CD4-positive, CD25-positive, alpha-beta regulatory T cell (primary cell): ENCODE measurements at places on chromosomes 4 and X. TPM values are rescaled to one million over a fixed set of nuclear protein-coding genes. Genes with fewer than 3 reads are reported as not detected.

GRCh38 chrX:132481449-132481848 lies 7.4 kb downstream of the MBNL3 start:
- H3K27me3 ChIP-seq = no peaks in the 10 kb centered on the region
- peak overlapping the region; percentile 84 for H3K4me3 ChIP-seq
- no peaks in the 10 kb centered on the region for H3K36me3 ChIP-seq
- peaks cover 14% of the 10 kb centered on the region for H3K4me1 ChIP-seq
- H3K27ac ChIP-seq = peak overlapping the region; percentile 71

GRCh38 chr4:127889903-127890302 lies 9.2 kb downstream of the PLK4 start:
- H3K27me3 ChIP-seq = no peaks in the 10 kb centered on the region
- H3K4me1 ChIP-seq = no peaks in the 10 kb centered on the region
- no peak overlapping the region for H3K4me3 ChIP-seq
- no peak for DNase-seq
- H3K27ac ChIP-seq = no peak overlapping the region
- peaks cover 2% of the 10 kb centered on the region for H3K36me3 ChIP-seq

DNA sequence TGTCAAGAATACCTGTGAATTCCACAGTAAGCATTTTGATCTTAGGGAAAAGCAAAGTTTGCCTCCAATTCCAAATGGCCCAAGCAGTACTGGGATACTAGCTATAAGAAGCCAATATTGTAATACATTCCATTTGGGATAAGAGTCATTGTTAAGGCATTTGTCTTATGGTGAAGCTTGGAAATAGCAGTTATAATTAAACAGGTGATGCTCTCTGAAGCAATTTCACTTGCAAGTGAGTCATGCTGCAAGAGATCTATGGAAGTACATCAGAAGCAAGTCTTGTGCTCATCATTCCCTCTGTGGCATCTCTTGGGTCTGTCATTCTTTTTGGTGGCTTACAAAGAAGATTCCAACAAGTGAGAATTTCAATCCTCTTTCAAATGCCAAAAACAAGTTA lies 386.4 kb upstream of the RPS6KA3 start:
- no peak overlapping the region for H3K27ac ChIP-seq
- H3K4me3 ChIP-seq = no peak overlapping the region
- DNase-seq = no peak
- H3K36me3 ChIP-seq = no peaks in the 10 kb centered on the region
- H3K27me3 ChIP-seq = no peaks in the 10 kb centered on the region

GRCh38 chr4:150130933-150131332 lies 52.7 kb downstream of the DCLK2 start:
- H3K36me3 ChIP-seq = no peaks in the 10 kb centered on the region
- DNase-seq = no peak
- H3K4me3 ChIP-seq = no peak overlapping the region
- H3K27me3 ChIP-seq = peaks cover 4% of the 10 kb centered on the region
- no peak overlapping the region for H3K27ac ChIP-seq
- H3K4me1 ChIP-seq = no peaks in the 10 kb centered on the region

DNA sequence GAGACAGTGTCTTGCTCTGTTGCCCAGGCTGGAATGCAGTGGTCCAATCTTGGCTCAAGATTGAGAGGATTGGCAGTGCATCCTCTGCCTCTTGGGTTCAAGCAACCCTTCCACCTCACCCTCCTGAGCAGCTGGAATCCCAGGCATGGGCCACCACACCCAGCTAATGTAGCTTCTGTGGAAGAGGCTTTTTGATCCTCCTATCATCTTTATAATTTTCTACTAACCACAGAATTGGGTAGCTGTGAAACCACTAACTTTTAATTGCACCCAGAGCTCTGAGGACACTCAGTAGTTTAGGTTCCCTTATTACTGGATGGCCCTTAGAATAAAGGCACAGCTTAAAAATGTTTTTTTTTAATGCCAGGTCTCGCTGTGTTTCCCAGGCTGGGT lies 8.9 kb upstream of the AGA start:
- DNase-seq = no peak
- H3K4me3 ChIP-seq = no peak overlapping the region
- H3K27ac ChIP-seq = no peak overlapping the region
- H3K4me1 ChIP-seq = peaks cover 6% of the 10 kb centered on the region
- no peaks in the 10 kb centered on the region for H3K27me3 ChIP-seq
- H3K36me3 ChIP-seq = no peaks in the 10 kb centered on the region

DNA sequence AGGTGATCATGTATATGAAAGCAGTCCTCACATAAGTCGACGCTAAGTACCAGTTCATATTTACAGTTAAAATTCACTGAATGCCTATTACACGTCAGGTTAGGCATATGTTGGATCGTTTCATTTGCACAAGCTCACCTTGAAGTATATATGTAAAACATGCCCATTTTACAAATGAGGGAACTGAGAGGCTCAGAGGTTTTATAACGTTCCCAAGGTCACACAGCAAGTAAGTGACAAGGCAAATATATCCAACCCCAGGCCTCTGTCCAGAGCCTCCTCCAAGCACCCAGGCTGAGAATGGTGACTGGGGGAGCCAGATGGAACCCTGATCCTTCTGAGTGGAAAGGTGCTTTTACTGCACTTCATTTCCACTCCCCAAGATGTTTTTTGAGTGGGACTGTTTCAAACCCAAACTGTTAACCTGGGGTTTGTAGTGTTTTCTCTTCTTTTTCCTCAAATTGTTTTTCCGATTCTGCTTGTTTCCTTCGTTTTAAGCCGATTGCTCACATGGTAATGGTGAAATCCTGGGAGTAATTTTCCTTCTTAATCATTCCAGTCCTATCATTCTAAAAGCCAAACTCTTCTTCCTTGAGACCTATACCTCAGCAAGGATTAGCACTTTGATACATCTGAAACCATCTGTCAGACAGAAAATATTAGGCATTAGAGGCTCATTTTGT lies 791 bp downstream of the SMIM20 start:
- no peak for DNase-seq
- H3K27me3 ChIP-seq = no peaks in the 10 kb centered on the region
- peaks cover 4% of the 10 kb centered on the region for H3K36me3 ChIP-seq
- peak overlapping the region; percentile 83 for H3K4me3 ChIP-seq

DNA sequence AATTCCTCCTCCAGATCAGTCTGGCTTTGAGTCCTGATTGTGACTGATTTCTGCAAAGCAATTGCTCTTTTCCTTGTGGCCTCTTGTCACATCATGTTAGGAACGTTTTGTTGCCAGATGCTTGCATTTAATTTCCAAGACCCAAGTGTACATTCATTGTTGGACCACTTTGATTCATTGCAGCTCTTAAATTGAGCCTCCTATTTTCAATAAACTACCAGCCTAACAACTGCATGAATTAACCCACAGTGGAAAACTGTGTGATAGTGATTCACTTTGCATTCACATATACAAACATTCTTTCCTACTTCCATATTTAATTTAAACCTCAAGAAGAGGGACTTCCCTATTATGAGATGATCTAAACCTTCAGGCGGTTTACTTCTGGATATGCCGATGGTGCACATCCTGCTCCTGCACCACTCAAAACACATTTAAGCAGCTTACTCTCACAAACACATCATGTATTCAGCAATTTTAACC lies 118.4 kb downstream of the AFF1 start:
- peaks cover 25% of the 10 kb centered on the region for H3K36me3 ChIP-seq
- H3K27ac ChIP-seq = no peak overlapping the region

- H3K27ac ChIP-seq = no peak overlapping the region
- DNase-seq = no peak
- H3K4me3 ChIP-seq = no peak overlapping the region
- H3K27me3 ChIP-seq = no peaks in the 10 kb centered on the region
Measured at GRCh38 chrX:7091923-7092322, 55.6 kb upstream of the STS start.

DNA sequence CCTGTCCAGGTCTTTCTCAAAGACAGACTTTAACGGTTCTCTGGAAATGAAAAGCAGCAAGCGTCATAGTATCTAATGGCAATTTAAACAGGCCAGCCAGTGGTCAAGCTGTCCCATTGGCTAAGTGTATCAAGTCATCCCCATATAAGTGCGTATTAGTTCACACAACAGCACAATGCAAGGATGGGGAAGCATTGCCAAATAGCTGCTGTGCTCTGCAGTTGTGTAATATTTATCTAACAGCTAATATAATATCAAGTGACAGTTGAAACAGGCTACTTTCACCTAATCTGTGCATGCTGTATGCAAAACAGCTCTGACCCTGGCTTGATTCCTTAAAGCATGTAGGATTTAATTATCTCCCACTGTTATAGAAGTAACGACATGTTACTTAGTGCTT lies 134.8 kb upstream of the PPARGC1A start:
- no peaks in the 10 kb centered on the region for H3K36me3 ChIP-seq
- no peak overlapping the region for H3K27ac ChIP-seq
- DNase-seq = no peak

DNA sequence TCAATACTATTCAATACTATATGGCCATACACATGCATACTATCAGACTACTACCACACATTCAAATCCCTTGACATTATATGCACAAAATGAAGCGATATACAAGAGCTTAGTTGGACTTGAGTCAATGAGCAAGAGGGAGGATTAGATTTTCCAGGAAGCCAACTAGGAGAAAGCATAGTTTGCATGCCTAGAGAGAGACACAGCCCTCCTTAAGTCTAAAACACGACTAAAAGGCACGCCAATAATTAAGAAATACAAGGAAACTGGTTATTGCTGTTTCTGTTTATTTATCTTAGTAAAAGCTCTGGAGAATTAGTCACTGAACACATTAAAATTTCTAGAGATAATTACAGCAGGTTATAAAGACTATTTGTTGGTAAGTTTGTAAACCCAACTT lies 21.8 kb downstream of the MBNL3 start:
- H3K4me1 ChIP-seq = no peaks in the 10 kb centered on the region
- no peak overlapping the region for H3K27ac ChIP-seq
- no peaks in the 10 kb centered on the region for H3K36me3 ChIP-seq
- H3K27me3 ChIP-seq = no peaks in the 10 kb centered on the region

DNA sequence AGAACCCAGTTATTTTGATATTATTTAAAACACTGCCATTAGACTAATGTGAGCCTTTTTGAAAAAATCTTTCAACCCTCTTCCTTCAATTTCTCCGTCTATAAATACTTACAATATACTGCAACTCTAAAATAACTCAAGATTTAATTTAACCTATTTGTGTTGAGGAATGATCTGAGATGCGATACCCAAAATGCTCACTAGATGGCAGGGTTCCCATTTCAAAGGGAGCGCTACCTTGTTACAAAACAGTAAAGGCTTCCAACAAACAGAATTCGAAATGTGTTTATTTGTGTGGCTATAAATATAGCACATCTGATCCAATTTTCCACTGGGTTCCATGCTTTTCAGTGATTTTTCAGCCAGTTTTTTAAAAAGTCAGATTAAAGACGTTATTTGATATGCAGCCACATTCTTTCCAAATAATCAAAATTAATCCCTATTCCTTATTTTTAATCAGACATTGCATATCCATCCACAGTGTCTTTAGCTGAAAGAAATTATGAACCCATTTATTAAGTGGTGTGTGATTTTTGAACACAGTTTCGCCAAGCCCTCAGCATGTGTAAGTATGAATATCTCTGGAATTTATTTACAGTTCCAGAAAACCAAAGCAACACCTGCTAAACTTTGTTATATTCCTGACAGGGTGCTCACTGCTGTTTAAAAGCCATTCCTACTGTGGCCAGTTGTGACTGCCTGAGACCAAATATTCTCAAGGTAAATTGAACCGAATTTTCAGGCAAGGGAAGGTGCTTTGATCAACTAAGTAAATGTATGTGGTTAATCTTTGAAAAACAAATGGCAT lies 668.0 kb upstream of the LCORL start:
- H3K36me3 ChIP-seq = no peaks in the 10 kb centered on the region
- no peaks in the 10 kb centered on the region for H3K27me3 ChIP-seq
- H3K27ac ChIP-seq = no peak overlapping the region
- DNase-seq = no peak

GRCh38 chrX:100449696-100450608 lies 39.9 kb upstream of the PCDH19 start:
- H3K27me3 ChIP-seq = no peaks in the 10 kb centered on the region
- DNase-seq = no peak
- no peak overlapping the region for H3K27ac ChIP-seq

- H3K27ac ChIP-seq = no peak overlapping the region
- no peaks in the 10 kb centered on the region for H3K4me1 ChIP-seq
- H3K36me3 ChIP-seq = no peaks in the 10 kb centered on the region
- H3K27me3 ChIP-seq = no peaks in the 10 kb centered on the region
- no peak for DNase-seq
- H3K4me3 ChIP-seq = no peak overlapping the region
Measured at GRCh38 chrX:133786382-133786781, 199.0 kb downstream of the GPC3 start.

The F8A2 gene
- total RNA-seq = not detected

The NLGN4X gene
- total RNA-seq = not detected

The MMRN1 gene
- 2.0 TPM for total RNA-seq

The APBB2 gene
- total RNA-seq = not detected

The LIMCH1 gene
- 0.07 TPM for total RNA-seq

The FAM9C gene
- total RNA-seq = not detected
